ENCODE measurements at places on chromosomes 7 and 10.

- no peak for DNase-seq
Observed at GRCh38 chr7:100598425-100598824, 3.7 kb upstream of the PCOLCE start.

DNA sequence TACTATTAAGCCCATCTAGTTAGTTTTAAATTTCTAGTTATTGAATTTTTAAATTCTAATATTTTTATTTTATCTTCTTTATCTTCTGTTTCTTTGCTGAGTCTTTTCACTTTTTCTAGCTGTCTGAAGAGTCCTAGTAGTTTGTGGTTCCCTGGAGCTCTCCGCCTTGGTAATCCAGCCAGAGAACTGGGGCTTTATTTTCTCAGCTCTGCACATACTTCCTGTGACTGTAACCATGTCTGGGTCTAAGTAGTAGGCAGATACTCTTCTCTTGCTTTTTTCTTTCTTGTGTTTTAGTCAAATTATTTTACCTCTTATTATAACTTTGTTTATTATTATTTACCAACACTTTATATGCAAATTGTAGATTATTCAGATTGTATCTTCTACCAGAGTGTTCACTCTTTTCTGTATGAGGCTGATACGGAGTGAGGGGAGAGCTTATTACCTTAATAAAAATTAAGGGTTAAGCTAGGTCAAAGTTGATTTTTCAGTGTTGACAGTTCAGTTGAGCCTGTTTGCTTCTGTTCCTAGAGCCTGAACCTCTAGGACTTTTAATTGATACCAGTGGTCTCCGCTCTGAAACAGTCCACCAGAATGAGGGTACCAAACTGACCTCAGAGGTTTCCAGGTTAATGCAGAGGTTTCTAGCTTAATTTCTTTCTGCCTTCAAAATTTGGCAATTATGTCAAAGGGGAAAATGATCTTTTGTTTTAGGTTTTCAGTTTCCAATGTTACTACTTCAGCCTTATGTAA, 155.4 kb downstream of the ADK start:
- no peak for DNase-seq

DNA sequence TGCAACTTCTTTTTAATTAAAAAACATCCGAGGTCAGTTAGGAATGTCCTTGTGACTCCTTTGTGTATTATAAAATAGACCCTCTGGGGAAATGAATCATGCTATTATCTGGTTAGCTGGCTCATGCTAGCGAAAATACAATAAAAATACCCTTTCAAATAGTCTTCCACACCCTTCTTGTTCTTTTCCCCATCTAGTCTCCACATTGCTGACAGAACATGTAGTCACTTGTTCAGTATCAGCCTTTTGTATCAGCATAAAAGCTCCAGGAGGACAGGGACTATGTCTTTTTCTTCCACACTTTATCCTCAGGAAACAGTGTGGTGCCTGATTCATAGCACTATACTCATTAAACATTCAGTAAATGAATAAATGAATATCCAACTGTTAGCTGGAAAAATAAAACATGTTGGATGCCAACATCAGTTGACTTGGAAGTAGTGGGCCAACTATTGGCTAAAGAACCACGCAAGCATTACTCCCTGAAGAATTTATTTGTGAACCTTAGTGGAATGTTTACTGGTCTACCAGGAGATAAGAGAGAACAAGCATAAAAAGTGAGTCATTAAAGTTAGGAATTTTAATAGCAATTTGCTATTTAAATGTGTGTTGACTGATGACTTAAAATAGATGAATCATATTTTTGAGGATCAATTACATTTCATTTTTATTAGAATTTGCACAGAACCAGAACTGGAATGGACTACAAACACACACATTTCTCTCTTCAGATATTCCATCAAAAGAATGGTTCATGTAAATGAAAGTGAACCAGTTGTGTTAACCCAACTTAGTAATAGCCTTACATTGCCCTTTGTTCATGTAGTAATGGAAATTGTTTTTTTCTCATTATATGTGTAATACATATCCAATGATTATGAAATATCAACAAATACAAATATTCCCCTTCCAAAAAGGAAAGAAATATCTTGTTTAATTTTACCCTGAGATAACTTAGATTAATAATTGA, 129.6 kb downstream of the DKK1 start:
- DNase-seq, result no peak

DNA sequence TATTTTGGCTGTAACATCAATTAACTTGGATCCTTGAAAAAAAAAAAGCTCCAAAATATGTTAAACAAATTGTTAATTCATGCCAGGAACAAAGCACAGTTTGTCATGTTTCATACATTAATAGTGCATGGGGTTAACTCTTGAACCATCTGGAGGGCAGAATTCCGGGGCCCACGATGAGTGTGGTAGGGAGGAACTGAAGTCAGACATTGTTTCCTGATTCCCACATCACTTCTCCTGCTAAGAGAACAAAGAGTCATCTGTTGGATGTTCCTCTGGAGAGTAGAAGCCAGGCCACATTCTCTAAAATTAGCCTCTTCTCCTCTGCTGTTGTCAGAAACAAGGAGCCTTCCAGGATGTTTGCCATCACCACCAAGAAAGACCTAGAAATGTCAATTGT, 54.6 kb downstream of the TMEM178B start:
- no peak for DNase-seq
